ENCODE measurements at places on chromosomes 7 and 10.

DNA sequence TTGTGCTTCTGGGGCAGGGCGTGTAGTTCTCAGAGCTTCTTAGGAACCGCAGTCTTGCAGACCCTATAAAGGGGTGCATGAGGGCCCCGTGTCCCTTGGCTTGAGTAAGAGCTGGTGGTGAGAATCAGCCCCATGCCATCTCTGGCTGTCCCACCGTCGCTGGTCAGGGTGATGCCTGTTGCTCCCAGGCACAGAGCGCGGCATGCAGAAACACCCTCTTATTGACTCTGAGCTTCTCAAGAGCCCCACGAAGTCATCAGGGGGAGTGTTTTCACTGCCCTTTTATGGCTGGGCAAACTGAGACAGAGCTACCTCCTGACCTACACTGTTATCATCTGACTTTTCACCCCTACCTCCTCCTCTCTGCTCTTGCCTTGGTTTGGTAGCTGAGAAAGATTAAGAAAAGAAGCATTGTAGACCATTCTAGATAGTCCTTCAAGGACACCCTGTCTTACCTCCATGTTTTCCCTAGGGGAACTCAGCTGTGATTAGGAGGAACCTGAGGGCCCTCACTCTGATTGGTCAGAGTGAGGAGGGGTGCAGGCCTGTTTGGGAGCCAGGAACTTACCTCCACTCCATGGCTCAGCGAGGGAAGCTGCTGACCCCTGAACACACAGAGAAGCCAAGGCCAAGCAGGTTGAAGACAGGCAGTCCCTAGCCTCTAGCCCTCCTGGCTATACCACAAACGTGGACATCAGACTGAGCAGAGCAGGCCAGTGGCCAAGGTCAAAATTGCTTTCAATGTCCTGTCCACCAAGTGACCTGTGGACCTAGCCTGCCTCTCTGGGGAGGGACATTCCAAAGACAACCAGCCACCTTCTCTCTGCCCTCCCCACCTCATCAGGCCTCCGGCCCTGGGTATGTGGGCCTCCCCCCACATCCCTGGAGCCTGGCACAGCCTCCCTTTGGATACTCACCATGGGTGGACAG lies 17.6 kb downstream of the UNC5B start:
- no peak for DNase-seq

GRCh38 chr7:81621893-81622292 lies 148.0 kb downstream of the HGF start:
- no peak for DNase-seq

GRCh38 chr10:58704671-58705141 lies 192.0 kb downstream of the BICC1 start:
- DNase-seq: no peak

- no peak for DNase-seq
These were observed 648.5 kb upstream of the NRP1 start for GRCh38 chr10:33982995-33983394.

GRCh38 chr10:76984559-76985443 lies 652.8 kb downstream of the KCNMA1 start:
- peak; percentile 59 for DNase-seq

- DNase-seq: no peak
These were observed 574 bp downstream of the MYL10 start for GRCh38 chr7:101628522-101628921.

- no peak for DNase-seq
These were observed 121.1 kb downstream of the BBS9 start for GRCh38 chr7:33250421-33250871.

GRCh38 chr7:30038196-30038980 lies 10.2 kb downstream of the PLEKHA8 start:
- DNase-seq: no peak

DNA sequence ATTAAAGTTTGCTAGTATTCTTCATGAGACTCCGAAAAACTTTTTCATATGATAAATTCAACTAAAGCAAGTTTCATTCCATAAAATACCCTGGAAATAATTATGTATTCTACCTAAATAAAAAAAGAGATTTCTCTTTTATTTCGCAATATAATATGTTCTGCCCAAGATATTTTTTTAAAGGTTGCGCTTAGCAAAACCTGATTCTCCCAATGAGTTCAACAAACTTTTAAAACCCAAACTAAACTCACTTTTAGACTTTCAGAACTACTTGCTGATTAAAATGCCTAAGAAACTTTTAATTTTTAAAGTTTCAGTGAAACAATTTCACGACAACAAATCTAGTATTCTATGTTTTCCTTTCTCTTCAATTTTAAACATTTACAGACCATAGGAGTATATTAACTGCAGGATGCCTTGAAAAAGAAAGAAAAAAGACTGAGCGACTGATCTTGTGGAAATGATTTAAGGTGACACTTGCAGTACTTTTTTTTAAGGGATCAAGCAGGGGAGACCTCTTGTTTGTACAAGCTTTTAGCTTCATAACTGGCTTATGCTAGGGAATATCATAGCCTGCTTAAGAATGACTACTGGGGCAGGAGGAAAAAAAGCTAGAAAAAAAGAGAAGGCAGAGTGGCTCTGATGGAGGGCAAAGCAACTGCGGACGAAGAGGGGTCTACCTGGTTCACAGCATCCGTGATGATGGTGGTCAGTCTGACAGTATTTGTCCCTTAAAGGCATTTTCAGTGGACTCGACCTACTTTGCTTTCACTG lies 1.5 kb downstream of the ZNF800 start:
- no peak for DNase-seq

GRCh38 chr10:103736044-103736443 lies 119.3 kb downstream of the SH3PXD2A start:
- DNase-seq: no peak

DNA sequence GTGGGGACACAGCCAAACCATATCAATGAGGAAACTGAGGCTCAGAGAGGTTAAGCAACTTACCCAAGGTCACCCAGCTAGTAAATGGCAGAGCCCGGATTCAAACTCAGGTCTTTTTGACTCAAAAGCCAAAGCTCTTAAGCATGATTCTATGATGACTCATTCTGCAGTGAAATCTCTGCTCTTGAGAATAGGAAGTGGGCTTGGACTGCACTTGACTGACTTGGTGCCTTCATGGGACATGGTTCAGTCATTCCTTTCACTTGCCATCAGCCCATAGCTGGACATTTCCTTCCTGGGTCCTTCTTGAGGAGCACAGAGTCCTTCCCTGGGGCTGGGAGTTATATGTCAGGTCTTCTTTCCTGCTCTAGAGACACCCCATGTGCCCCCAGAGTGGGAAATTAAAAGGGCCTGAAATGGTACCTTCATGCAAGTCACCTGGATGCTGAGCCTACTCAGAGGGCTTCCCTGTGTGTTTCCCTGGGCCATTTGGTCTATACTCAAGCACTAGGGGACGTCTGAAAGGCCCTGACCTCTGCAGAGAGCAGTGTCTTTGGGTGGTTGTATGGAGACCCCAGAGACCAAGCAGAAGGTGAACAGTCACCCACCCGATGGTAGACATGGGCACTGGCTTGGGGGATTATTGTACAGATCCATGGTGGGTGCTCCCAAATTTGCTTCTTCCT lies 62.4 kb upstream of the SDK1 start:
- DNase-seq: no peak

- peak; percentile 73 for DNase-seq
These were observed 135.9 kb downstream of the CUX1 start for GRCh38 chr7:101953248-101953819.

DNA sequence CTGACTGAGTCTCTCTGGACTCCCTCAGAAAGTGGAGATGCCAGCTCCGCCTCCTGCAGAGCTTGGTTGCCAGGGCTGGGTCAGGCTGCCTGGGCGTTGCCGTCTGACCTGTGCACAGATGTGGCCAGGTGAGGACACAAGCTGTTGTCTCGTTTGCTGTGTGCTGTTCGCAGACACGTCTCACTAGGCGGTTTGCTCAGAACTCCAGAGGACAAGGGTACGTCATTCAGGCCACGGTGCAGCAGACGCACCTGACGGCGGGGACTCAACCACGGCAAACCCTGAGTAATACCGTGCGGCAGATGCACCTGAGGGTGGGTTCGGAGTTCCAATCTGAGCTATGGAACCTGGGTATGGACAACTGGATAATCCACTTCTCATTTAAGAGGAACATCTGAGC lies 11.7 kb downstream of the GPER1 start:
- DNase-seq: no peak

DNA sequence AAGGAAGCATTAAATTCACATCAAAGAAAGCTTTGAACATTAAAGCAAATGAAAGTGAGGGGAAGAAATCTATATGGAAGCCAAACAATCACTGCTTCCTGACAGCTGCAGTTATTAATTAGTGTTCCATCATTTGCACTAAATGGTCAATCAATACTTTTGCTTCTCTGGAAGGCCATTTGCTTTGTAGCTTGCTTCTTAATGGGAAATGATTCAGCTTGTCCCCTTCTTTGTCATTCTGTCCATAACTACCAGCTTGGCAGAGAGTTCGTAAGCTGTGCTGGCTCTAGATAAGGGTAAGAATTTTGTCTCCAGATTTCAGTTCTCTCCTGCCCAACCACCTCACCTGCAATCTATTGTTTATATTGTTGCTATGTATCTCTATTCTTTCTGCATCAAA lies 596.6 kb downstream of the CNTNAP2 start:
- DNase-seq: no peak

DNA sequence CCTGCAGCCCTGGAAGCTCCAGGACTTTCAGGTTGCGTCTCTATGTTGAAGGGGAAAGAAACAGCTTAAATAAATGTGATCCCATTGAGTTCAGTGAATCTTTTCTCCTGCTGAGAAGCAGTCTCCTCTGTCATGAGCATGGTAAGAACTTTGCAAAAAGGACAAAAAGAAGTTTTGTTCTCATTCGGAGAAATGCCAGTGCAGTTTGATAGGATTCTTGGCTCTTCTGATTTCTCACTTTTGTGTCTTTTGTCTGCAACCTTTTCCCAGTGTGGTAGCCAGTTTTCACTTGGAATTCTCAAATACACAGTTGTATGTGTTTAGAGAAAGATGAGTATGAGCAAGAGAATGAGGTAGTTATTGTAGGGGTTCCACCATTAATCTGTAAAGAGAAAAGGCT lies 64.3 kb downstream of the AP3M1 start:
- no peak for DNase-seq

Measured in GM20000 (cell line).